Stromal cell of bone marrow (primary cell): ENCODE measurements at places on chromosomes 13 and 19.

DNA sequence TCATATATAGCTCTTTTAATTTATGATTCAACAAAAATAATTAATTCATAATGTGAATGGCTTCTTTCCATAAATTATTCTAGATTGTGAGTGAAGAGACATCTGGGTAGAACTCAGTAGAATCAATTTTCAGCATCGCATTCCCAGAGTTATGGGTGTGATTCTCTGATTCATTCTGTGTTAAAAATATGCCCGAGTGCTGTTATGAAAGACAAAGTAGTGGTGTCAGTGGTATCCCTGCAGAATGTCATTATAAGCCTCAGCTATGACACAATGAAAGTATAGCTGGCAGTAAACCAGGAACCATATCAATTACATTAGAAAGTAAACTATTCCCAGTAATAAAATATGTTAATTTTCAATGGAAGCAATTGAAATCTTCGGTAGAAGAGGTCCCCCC, 480.5 kb upstream of the SLITRK1 start:
- peak; percentile 4 for DNase-seq

- peak; percentile 31 for DNase-seq
Observed at GRCh38 chr13:80666782-80667552, 326.0 kb upstream of the SPRY2 start.

DNA sequence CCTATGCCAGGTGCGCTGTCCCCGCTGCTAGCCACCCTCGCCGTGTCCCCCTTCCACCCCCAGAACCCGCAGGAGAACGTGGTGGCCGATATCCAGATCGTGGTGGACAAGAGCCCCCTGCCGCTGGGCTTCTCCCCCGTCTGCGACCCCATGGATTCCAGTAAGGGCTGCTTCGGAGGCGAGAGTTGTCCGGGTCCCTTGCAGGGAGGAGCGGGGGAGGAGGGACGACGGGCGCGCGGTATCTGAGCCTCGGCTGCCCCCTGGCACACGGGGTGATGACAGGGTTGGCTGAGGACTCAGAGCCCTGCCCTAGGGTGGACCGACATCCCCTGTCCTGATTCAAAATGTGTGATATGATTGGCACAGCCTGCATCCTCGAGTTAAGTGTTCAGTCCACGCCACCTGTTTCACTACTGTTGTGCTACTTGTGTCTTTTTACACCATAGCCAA, 653 bp downstream of the MVB12A start:
- DNase-seq = no peak

DNA sequence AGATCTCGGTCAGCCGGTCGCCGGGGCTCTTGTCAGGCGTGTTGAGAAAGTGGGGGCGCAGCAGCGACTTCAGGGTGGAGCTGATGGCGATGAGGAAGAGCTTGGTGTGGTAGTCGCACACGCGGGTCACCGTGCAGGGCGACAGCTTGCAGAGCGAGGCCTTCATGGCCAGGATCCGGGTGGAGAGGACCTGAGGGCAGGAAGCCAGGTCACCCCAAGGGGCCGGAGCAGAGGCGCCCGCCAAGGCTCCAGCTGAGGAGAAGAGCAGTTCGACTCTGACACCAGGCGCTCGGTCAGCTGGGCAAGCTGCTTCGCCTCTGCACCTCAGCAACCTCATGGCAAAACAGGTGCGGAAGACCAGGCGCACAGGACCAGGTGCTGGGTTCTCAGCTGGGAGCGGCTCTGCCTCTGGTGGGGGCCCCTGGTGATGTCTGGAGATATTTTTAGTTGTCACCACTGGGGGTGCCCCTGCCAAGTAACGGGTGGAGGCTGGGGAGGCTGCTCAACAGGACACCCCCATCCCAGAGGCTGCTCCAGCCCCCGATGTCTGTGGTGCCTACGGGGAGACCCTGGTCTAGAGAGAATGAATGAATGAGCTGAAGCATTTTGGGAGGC, 15.9 kb downstream of the CFD start:
- no peak for DNase-seq

- no peak for DNase-seq
Observed at GRCh38 chr13:46057256-46058015, 4.9 kb upstream of the ZC3H13 start.

DNA sequence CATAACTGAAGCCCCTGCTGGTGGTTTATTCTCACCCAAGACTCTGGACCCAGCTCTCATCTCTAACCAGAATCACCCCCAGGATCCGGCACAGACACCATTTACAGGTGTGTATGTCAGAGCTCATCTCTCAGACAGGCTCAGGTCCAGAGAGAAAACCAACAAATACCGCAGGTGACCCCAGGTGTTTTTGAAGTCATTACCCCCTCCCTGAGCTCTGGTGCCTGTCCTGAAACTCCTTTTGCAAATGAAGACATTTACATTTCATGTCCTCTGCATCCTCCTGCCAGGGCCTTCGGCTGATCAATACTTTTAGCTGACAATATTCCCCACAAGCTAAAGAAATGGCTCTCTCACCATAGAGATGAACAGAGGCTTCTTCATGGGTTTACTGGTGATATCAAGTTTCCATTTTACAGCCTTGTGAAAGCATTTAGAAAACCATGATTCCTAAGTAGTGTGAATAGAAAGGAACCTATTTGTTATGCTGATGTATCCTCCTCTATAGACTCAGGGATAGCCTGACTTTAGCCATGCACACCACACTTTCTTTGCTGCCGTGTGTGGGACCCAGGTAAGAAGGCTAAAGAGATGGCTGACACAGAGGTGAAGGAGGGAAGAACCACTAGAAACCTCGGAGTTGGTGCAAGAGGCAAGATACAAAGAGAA, 131.3 kb downstream of the KCTD15 start:
- DNase-seq = no peak

GRCh38 chr19:33904681-33905080, 108.0 kb downstream of the KCTD15 start:
- no peak for DNase-seq

DNA sequence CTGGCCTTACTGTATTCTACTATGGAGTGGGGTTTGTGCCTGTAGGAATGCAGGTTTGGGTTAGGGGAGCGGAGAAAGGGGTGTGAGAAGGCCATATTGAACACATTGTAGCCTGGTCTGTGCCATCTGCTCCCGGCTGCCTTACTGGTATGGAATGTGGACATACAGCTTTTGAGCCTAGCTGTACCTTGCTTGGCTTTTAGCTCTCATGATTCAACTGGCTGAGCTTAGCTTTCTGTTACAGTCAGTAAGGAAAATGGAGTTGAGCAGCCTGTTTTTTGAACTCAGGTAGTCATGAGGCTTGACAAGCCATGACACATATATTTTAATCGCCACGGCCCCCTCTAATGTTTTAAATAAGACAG, 41.6 kb downstream of the ARHGAP35 start:
- DNase-seq = no peak

GRCh38 chr19:55344444-55344843, 4.8 kb downstream of the KMT5C start:
- no peak for DNase-seq

DNA sequence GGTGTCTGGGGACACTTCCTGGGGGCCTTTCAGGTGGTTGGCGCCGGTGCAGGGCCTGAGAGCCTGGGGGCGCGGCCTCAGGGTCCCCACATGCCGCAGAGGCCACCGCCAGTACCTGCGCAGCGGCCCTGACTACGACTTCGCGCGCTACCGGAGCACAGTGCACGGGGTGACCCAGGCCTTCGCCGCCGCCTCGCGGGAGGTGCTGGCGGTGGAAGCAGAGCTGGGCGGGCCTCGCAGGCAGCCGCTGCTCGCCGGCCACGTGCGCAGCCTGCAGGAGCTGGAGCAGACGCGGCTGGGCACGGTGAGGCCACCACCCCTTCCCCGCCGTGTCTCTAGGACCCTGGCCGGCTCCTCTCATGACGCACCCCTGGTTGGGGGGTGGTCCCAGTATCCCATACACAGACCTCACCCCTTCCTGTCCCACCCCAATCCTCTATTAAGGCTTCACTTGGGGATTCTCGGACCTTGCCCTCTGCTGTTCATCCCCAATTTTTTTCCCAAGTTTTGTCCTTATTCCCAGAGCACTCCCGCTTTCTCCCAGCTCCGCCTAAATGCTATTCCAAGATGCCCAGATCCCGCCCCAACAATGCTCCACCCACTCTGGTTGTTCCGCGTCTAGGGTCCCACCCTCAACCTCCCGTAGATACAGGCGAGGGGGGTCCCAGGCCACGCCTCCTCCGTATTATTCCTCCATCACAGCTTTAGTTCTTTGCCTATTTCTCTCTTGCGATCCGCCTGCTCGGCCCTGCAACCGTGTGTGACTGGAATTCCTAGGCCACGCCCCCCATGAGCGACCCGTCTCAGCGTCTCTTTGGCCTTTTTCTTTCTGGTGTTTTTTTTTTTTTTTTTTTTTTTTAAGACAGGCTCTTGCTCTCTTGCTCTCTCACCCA, 1.0 kb downstream of the REX1BD start:
- DNase-seq = no peak

DNA sequence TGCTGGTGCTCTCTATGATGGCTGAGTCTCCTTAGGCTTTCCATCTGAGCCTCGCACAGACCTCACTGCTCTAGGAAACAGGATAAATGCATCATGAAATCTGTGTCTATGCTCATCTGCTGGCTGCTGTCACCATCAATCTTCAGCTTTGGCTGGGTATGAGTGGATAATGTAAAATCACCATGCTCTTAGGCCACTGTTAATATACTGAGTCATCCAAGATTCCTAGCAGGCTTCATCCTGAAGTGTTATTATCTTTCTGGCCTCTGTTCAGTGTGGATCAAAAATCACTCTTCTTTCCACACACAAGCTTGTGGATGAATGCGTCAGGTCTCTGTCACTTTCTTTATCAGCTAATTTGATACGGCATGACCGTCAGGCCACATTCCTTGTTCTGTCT, 317.4 kb downstream of the NALCN start:
- no peak for DNase-seq

DNA sequence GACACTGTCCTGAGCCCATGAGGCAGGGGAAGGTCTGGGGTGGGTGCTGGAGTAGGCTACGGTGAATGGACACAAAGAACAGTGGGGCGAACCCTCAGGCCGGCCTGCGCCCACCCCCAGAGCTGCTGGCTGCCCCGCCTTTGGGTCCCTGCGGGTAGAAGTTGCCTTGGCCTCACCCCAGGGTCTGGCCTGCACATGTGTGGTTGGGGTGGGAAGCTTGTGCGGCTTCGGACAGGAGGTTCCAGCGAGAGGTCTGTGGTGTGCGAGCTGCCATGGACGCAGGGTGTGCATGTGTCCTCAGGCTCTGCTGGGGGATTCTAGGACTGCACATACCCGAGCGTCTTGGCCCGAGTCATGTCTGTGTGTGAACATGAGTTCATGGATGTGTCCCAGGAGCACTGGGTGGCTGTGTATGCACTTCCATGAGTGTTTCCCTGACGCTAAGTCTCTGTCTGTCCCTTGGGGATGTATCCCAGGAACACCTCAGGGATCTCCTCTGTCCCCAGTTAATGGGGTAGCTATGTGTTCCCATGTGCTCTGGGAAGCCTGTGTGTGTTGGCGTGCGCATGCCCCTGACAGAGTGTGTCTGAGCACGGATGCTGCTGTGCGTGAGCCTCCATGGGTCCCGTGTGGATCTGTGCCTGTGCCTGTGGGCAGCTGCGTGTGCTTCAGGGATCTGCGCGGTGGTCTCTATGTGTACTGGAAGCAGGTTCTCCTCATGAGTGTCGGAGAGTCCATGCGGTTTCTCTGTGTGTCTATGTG, 20.8 kb upstream of the POU2F2 start:
- no peak for DNase-seq

GRCh38 chr13:114007566-114007965, 33.7 kb upstream of the C13orf46 start:
- no peak for DNase-seq

GRCh38 chr13:50914176-50914700, 4.6 kb downstream of the RNASEH2B start:
- no peak for DNase-seq

GRCh38 chr19:1112268-1113029, 8.7 kb downstream of the GPX4 start:
- no peak for DNase-seq

GRCh38 chr19:43306097-43306496, 36.8 kb upstream of the PSG9 start:
- no peak for DNase-seq

GRCh38 chr19:4759388-4760284, 31.9 kb upstream of the FEM1A start:
- peak; percentile 69 for DNase-seq

GRCh38 chr19:55601084-55601483, 996 bp downstream of the ZNF524 start:
- no peak for DNase-seq

DNA sequence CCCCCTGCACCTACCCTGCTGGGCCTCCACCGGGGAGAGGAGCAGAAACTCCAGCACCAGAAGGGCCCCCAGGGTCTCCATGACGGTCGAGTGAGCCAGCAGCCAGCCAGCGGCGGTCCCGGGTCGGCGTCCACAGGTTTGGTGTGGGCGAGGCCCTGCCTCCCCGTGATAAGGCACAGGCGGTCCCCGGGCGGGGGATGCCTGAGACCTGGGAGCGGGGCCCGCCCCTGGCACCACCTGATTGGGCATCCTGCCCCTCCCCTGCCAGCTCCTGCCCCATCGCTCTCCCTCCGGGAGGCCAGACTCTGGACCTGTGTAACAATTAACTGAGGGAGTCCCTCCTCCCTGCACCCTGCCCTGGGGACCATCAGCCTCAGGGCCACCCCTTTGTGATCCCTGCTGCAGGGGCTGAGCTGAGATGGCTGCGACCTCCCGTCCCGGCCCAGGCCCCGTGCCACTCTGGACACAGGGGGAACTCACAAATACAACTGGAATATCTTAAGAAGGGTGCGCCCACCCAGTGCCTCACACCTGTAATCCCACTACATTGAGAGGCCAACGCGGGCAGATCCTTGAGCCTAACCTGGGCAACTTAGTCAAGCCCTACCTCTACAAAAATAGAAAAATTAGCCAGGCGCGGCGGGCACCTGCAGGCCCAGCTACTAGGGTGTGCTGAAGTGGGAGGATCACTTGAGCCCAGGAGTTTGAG, at the start of gene SMIM24:
SMIM24 (minus strand) TSS at position 143 of the 709 bp plus-strand sequence; CDS start at position 81, 62 bp downstream.
- no peak for DNase-seq

GRCh38 chr19:18785179-18786124, 5.7 kb downstream of the COMP start:
- DNase-seq = no peak
